ENCODE measurements at places on chromosomes 6 and 20.

DNA sequence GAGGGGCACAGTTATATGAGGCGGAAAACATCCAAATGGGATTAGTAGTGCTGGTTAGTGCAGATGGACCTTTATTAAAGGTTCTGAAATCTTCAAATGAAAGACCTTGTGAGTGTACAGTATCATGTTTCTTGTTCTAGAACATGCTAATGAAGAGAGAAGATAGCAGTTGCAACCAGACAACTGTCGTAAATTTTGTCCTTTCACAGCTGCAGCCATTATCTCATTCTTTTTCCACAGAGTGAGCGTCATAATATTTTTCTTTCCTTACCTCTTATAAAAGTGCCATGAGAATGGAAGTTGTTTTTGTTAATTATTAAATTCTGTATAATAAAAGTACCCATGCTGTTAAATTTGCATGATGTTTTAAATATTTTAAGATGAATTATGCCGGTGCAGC, 4.4 kb upstream of the C6orf163 start:
- DNase-seq, result no peak

DNA sequence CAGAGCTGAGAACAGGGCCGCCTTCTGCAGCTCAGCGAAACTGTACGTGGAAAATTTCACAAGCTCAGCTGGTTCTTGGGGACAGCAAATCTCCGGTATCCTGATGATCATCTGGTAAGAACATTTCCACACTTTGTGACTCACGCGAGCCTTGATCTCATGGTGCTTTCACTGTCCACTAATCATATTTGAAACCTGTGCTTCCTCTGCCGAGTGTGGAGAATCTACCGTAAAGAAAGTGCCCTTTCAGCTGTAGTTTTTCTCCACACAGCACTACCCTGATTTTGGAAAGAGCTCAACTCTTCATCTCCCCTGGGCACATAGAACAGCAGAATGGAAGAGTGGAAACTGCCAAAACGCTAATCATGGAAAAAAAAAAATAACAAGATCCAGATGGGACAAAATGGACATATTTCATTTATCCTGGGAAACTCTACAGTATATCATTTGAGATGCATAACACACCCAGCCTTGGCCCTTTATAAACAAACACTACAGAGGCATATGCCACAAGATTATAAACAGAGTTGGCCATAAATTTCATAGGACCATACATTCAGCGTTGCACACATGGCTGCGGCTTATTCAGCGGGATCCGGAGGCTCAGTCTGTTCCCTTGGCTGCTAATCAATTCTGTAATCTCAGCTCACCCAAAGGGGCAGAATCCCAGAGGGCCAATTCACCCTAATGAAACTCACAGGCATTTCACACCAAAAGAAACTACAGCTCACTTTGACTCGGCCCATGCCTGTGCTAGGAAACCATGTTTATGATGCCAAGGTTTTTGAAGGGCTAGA, 434.5 kb downstream of the HDGFL1 start:
- DNase-seq, result peak; percentile 43

- DNase-seq, result no peak
These were observed 1223.1 kb upstream of the GJE1 start for GRCh38 chr6:140909625-140910024.

DNA sequence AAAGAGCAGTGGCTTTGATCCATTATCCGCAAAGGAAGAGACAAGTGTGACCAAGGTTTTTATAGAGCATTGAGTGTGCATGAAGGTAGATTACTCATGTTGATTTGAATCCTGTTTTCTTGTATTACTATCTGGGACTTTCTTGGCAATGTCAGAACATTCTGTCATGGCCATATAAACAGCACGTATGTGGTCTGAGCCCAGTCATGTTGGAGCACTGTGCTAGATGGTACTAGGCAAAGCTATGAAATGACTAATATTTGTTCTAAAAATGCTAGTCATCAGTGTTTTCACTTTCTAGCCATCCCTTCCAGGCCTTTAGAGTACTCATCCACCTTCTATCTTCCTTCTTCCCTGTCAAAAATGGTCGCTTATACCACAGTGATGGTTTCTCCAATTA, 278.6 kb upstream of the FLRT3 start:
- no peak for DNase-seq

GRCh38 chr20:10603971-10604864, 69.6 kb downstream of the JAG1 start:
- peak; percentile 74 for DNase-seq

GRCh38 chr6:82437701-82438100, 74.1 kb downstream of the TPBG start:
- no peak for DNase-seq

DNA sequence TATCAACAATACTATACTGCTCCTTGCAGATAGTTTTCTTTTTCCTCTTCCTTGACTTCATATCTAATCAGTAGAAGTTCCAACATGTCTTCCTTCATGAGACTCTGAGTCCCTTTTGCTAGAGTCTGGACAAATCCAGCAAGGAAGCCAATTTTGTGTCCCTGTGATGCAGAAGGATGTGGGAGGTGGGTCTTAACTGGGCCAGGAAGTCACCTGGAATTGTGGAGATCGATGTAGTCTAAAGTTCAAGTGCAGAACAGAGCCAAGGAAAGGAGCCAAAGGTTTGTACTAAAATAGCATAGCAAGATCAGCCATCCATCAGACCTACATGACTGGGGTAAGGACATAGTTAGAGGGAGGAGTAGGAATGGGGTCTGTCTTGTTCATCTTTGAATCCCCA, 37.6 kb downstream of the SPTLC3 start:
- DNase-seq, result no peak

DNA sequence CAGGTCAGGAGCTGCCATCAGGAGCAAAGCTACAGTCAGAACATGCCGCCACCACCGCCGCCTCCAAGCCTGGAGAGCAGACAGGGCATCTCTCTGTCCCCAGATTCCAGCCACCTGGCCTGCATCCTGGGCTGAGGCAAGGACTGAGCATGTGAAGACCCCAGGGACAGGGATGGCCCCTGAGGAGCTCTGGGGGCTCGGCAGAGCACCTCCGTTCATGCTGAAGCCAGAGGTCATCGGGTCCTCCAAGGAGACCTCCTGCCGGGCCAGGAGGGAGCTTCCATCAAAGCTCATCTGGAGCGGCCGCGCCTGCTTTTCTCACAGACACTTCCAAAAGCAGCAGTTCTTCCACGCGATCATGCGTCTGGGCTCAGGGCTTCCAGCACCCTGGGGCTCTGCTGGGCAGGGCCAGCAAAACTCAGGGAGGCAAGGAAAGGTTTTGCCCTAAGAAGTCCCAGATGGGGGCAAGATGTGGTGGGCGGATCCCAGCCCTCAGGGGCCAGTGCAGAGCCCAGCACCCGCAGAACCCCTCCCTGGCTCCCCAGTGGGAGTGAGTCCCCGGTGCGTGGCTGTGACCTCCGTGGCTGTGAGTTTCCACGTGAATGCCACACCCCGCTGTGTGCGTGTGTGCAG, 138.4 kb downstream of the TAF4 start:
- no peak for DNase-seq

DNA sequence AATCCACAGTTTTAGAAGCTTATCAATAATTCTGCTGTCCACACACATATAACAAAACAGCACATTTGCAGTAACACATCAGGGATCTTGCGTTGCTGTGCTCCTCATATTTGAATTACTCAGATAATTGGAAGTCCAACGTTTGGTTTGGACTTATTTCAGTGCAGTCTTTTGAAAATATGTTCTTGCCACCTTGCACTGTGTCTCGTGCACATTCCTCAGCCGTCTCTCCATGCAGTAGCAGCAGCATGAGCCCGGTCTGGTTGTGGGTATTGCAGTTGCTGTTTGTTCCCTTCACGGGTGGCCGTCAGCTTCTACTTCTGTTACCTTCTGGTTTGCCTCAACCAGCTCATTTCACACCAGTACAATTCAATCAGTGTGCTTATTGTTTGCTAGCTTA, 215.5 kb downstream of the SLC24A3 start:
- DNase-seq, result peak; percentile 24

DNA sequence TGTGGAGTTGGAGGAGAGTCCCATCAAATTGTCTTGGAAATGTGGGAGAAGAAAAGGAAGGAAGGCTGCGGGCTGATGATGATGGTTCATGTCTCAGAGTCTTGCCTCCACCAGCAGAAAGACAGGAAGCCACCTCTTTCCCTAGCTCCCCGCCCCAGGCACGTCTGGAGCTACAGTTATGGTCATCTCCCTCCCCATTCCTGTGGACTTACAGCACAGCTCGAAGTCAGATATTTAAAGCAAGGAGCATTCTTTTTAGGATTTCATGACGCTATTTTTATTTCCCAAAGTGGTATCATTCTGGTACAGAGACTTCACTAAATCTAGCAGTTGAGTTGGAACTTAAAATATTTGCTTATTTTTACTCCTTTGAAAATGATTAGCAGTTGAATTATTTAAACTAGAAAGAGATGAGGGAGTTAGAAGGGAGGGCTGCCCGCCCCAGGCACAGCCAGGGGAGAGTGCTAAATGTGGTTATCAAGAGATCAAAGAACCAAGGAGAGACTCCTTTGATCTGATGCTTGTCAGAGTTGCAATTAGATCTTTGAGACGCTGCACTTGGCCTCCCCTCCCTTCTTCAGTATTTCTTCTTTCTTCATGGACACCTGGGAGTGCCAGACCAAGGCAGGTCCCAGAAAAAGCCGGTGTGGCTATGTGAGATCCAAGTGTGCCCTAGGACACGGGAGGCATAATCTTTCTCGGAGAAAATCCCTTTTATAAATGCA, 199.9 kb upstream of the SOX4 start:
- no peak for DNase-seq

DNA sequence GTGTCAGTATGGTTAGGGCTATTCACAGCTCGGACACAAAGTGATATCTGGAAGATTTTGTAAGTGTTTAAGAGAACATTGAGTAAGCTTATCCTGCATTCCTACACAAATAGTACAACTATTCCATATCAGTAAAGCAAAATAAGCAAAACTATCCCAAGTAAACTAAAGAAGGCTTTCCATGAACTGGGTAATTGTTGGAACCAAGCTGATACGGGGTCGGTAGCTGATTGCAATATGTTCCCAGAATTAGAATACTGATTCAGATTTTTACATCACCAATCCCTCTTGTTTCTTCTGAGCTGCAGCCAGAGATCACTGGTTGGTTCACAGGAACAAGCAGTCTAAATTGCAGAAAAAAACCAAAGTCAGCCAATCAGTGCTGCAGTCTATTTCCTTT, 54.1 kb downstream of the CDS2 start:
- no peak for DNase-seq
